Hepatic stellate cell (primary cell): ENCODE measurements at places on chromosomes 4 and X.

DNA sequence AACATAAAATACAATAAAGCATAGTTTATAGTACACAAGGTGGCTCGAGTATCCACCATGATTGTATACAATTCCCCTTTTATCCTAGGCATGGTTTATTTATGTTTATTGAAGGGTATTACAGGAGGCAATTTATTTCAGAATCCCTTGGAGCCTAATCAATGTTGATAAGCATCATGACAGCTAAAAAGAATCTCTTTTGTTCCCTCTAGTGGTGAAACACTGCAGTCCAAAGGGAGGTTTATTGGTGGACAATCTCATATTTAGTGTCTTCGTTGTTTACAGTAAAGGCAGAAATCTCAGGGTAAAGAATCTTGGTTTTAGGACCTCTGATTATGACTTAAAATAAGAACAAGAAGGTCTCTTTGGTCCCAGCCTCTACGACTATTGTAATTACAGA is 1712.5 kb downstream of the C4orf33 start:
- DNase-seq = no peak

- no peak for DNase-seq
Observed at GRCh38 chrX:42128020-42128419, 204.7 kb upstream of the CASK start.

GRCh38 chrX:131270080-131270479 is 19.0 kb downstream of the IGSF1 start:
- DNase-seq = no peak

DNA sequence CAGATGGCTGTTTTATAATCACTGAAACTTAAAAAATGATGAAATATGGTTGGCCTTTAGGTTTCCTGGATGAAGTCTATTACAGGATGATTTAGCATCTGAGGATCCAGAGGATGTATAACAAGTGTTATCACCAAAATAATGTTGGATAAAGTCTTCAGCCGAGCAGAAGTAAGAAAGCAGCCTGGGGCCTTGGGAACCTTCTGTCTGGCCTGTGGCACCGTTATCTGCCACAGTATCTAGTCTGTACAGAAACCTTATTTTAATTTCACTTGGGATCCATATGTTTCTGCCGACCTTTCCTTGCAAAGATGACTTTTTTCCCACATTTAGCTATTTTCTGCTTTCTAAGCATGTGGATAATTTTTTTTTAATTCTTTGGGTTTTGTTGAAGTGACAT is 20.5 kb upstream of the ANTXR2 start:
- DNase-seq = no peak

- DNase-seq = peak; percentile 16
Observed at GRCh38 chr4:144449611-144450010, 196.3 kb upstream of the HHIP start.
